ENCODE measurements at places on chromosomes 3 and 15.
A peak's percentile ranks its signal among the peaks of the same experiment; 100 is the strongest.

GRCh38 chr15:50190166-50190570, 8.2 kb downstream of the SLC27A2 start:
- DNase-seq = no peak

GRCh38 chr3:59946401-59946800, 896.6 kb upstream of the CFAP20DC start:
- no peak for DNase-seq

DNA sequence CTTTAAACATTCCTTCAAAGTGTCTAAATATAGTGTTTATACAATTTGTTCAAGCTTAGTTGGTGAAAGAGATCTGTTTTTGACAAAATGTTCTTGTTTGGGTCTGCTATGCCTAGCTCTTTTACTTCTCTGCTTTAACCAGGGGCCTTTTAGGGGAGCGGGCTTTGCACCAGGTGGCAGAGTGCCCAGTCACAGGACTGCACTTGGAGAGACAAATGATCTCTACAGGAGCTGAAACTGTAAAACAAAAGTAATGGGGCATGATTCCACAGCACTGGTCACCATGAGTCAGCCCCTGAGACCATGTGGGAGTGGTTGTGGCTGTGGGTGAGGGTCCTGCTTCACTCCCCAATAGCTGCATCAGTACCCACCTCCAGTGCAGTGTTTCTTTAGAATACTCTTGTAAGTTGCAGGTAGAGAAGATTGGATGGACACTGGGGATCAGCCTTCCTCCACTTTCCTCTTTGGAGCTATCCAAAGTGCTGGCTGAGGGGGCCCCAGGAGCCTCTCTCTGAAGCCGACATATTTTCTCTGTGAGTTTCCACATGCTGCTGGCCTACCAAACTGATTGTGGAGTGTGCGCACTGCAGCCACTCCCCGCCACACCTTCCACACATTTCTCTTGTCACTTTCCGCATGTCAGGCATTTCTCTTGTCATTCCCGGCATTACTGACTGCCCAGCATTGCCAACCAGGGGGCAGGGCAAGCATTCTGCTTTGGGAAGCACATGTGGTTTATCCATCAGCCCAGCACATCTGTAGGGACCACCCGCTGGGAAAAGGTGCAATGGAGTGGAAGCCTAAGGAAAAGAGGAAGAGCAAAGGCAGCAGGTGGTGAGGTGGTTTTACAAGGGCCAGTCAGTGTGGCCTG, 110.0 kb downstream of the EPHB1 start:
- no peak for DNase-seq

DNA sequence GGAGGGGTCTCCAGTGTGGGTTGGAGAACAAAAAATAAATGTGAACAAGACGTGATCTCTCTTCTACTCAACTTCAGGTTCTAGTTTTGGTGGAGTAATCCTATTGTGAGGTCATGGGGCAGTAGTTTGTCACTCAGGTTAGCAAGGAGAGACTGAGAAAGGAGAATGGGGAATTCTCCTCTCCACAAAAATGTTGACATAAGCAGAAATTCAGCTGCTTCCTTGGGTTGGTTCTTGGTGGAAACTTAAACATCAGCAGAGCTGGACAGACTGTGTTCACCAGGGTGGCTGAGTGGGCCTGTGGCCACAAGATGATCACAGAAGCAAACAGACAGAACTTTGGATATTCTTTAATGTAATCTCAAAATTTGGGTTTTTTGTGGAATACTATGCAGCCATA, 78.7 kb downstream of the EPHB1 start:
- DNase-seq = no peak

DNA sequence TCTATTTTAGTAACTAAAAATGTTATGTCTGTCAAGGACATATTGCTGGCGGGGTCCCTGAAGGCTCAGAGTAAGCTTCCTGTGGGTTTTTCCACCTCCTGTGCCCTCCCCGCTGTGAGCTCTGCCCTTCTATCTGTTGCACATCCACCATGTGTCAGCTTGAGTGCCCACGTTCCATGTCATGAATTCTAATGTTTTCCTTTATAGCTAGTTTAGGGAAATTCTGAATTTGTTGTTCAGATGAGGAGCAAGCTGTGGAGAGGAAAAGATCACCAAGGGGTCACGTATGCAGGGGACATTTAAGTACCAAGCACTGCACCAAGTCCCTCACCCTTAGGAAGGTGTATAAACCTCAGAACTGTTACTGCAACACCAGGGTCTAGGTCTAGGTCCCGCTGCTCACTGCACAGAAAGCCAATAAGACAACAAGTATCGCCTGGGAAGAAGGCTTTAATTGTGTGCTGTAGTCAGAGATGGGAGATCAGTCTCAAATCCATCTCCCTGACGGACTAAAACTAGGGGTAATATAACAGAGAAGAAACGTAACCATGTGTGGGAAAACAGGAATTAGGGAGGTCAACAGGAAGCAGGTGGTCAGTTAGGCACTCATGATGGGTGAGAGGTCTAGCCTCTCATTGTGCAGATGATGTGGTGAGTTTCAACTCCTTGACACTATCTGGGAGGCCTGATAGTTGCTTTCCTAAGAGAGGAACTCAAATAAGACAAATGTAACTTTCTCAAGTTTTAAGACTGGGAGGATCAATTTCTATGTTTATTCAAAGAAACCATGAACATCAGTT, 9.7 kb downstream of the GP9 start:
- DNase-seq = no peak

DNA sequence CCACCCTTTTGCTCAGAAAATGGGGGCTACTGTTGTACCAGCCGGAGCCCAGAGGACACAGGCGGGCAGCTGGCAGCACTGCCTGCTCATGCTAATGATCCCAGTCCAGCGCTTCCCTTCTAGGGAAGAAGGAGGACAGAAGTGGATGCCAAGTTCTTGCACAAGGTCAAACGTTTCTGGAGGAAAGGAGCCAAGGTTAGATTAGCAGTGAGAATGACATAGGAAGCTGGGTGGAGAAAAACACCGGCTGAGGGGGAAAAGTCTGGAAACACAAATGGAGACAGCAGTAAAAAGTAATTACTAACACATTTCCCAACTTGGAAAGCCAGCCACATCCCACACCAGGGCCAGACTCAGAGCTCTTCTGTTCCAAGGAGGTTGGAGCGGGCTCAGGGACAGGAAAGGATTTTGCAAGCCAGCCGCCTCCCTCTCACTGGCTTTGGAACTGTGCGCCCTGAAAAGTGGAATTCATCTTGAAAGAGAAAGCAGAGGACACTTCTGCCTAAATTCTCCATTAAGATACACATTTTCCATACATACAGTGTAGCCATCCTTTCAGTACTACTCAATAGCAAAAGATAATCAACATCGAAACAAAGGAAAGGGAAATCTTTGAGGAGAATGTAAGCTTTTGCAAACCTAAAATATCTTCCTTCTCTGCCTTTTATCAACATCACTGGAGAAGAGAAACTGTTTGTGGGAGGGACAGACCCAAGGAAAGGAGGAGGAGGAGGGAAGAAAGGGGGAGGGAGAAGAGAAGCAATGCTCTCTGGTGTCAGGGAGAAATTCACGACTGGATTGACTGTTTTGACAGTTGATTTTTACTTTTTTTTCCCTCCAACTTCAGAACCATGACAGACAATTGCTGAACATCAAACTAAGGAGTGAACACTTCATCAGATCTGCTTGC, 133.6 kb downstream of the CD47 start:
- peak; percentile 83 for DNase-seq

- no peak for DNase-seq
Measured at GRCh38 chr15:70059476-70060213, 38.1 kb downstream of the TLE3 start.

GRCh38 chr3:22231061-22231460, 480.1 kb upstream of the ZNF385D start:
- no peak for DNase-seq

DNA sequence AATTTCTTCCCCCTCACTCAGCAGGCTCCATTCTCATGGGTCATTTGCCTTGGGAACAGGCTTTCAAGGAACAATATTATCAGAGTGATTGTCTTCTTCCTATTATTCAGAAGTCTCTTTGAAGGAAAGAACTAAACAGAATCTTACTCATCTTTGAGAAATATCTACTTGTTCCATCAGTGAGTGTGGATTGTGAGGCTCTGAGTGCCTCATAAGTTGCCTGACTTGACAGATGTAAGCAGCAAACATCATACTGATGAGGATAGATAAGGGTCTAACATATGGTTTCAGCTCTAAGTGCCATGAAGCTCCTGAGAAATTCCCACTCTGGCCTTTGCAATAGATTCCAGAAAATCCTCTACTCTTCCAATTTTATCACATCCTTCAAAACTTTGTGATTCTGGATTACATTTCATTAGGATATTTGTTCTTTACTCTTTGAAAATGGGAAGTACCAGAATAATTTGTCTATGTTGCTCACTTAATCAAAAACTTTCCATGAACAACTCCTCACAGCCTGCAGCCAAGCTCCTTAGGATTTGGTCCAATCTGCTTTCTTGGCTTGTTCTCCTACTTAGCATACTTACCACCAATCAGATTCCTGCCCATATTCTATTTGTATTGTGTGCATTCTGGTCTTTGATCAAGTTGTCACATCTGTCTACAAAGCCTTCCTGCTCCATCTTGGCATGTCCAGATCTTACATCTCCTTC, 120.1 kb downstream of the RPL22L1 start:
- DNase-seq = no peak

GRCh38 chr3:30349507-30349906, 256.9 kb upstream of the TGFBR2 start:
- DNase-seq = no peak

- no peak for DNase-seq
Measured at GRCh38 chr3:157921811-157922210, 184.4 kb downstream of the SHOX2 start.

GRCh38 chr3:167100651-167101050, 279.4 kb downstream of the ZBBX start:
- DNase-seq = no peak

- no peak for DNase-seq
Measured at GRCh38 chr3:63400246-63400860, 122.2 kb downstream of the SYNPR start.

- no peak for DNase-seq
Measured at GRCh38 chr15:69677403-69677802, 224.8 kb downstream of the RPLP1 start.

DNA sequence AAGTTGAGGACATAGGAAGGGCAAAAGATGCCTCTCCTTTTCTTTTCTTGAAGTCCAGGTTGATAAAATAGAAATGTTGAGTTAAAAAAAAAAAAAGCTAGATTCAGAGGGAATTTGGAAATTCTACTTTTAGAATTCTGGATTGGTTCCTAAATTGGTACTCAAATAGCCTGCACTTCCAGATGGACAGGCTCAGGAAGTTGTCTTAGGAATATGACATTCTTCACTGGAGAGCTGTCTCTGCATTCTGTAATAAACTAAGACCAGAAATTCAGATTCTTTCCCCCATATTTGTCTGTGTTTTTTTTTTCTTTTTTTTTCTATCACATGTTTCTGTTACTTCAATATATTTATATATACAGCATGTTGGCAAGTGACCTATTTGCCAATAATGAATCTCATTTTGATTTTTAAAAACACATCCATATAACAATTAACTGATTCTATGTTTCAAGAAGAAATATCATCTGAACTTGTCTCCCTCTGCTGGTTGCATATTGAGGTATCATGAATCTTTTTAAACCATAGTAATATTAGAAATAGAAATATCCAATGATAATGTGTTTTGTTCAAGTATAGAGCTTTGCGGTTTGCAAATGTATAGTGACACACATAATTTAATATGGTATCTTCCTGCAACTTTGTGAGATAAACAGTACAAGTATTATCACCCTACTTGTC, 8.5 kb upstream of the LSAMP start:
- no peak for DNase-seq

- DNase-seq = peak; percentile 30
Measured at GRCh38 chr3:119257654-119258410, 17.2 kb upstream of the B4GALT4 start.

GRCh38 chr3:167892205-167892604, 156.7 kb downstream of the SERPINI1 start:
- DNase-seq = no peak

GRCh38 chr15:96054621-96055020, 275.9 kb upstream of the NR2F2 start:
- no peak for DNase-seq

DNA sequence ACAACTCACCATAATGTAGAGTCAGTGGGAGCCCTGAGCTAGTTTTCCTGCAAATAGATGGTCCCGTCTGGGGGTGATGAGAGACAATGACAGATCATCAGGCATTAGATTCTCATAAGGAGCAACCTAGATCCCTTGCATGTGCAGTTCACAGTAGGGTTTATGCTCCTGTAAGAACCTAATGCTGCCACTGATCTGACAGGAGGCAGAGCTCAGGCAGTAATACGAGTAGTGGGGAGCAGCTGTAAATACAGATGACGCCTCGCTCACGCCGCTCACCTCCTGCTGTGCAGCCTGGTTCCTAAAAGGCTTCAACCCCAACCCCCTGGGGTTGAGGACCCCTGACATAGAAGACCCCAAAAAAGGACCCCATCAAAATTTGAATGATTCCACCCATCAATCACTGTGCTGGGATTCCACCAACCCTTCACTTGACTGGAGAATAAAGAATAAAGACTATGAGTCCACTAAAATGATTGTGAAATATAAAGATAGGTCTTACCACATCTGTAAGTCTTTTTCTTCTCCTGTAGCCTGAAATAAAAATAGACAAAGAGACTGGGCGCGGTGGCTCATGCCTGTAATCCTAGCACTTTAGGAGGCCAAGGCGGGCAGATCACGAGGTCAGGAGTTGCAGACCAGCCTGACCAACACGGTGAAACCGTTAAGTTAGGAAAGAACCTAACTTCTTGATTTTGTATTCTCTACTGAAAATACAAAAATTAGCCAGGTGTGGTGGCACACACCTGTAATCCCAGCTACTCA, 9.9 kb upstream of the UBL7 start:
- no peak for DNase-seq

DNA sequence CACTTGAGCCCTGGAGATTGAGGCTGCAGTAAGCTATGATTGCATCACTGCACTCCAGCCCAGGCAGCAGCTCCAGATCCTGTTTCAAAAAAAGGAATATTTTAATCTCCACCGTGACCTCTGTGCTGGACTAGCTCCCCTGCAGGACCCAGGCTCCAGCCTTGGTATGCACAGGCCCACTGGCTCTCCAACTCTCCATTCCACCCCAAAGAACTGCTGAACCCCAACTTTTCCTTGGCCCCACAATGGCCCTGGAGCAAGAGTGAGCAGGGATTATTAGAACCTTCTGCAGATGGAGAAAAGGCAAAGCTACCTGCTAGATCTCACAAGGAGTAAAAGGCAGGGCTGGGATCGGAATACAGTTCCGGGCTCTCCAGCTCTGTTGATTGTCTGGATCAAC, 32.8 kb upstream of the SFMBT1 start:
- DNase-seq = no peak

DNA sequence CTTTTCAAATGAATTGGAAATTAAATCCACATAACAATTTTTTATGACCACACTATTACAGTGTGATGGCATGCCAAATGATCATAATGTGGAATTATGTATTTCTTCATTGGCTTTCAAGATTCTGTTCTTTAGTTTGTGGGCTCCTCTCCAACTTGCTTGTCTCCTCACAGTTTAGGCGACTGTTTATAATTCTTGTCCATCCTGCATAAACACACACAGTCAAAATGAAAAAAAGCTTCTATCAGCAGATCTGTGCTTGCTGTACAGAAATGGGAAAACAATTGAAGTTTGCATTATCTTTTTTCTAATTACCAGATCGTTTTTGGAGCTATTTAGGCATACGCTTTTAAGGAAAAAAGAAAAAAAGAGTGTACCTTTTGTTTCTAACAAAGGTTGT, 37.0 kb downstream of the OPA1 start:
- DNase-seq = no peak

Data from heart left ventricle (tissue), 16 donors.